HS-27A (cell line): ENCODE measurements at places on chromosomes 2 and 18.

DNA sequence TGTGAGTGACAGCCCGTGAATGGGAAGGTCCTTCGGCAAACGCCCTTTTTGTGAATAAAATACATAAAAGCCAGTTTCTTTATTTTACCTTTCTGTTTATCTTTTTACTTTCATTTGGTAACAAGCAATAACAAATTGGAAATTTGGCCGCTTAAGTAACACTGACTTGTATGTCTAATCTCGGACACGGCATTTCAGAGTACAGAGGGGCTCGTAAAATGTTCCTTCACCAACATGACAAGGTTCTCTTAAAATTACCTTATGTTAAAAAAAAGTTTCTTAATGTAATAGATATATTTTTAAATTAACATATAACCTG lies 558 bp upstream of the NEMP2 start:
- no peak for DNase-seq

DNA sequence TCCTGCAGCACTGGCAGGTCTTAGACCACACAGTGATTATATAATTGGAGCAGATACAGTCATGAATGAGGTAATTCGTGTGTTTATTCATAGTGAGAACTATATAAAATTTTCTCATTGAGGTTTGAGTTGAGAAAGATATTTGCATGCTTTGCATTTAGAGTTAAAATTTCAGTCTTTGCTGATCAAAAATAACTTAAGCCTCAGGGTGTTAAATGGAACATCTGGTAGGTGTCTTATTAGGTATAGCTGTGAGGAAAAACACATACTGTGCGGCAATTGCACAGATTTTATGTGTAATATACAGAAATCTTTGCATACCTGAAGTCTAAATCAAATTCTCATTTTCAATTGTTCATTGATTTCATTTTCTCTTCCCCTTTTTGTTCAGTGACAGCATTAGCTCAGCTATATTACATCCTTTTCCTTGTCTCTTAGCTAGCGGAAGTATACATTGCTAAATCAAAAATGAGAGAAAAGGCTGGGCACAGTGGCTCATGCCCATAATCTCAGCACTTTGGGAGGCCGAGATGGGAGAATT lies 21.2 kb downstream of the GORASP2 start:
- DNase-seq, result no peak

- DNase-seq, result no peak
These were observed 17.4 kb downstream of the ZNF532 start for GRCh38 chr18:58882044-58882443.

DNA sequence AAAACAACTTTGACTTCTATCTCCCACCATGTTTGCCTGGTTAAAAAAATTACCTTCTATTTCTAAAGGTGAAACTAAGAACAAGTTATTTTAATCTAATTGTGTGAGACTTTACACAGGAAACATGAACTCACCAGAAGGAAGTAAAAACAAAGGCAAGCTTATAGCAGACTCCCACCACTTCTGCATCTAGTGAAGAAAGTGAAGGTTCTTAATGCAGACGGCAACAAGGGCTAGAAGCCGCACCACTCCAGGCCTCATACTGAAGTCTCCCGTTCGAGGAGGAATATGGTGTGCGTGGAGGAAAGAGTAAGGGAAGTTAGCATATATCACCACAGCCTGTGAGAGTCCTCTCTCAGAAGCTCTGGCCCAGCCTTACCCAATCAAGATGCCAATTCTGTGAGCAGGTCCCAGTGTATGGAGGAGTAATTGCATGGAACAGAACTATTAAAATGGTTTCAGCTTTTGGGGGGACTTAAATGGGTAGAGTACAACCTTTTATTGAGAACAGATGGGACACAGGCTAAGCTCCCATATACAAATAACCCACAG lies 958.7 kb downstream of the BCL11A start:
- no peak for DNase-seq

DNA sequence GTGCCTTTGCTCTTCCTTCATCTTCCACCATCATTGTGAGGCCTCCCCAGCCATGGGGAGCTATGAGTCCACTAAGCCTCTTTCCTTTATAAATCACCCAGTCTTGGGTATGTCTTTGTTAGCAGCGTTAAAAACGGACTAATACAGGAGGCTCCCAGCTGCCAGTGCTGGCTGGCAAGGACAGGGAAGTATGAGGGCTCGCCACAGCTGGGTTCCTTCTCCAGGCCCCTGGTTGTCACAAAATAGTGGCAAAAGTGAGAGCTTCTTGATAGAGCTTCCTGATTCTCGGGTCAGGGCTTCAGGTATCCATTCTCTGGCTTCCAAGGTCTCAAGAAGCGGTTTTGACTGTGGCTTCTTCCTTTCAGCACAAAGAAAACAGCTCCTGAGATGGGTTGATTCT lies 85.0 kb downstream of the ZNF516 start:
- no peak for DNase-seq

GRCh38 chr2:4898706-4899105 lies 793.5 kb upstream of the SOX11 start:
- no peak for DNase-seq

GRCh38 chr2:165952741-165953211 lies 800 bp downstream of the TTC21B start:
- DNase-seq, result no peak

DNA sequence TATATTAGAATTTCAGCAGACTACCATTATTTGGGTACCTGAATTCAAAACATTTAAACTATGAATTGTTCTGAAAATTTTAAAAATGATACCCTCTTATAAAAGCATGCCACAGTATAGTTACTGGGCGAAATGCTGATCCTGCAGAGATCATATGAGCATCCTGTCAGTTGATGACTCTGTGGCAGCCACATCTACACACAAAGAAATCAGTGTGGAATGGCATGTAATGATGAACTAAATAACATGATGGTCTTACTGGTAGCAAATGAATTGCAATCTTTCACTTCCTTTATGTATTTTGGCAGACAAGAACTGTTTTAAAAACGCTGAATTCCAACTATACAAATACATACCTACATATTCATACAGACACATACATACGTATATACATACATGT lies 38.3 kb downstream of the MRPS9 start:
- DNase-seq, result no peak

DNA sequence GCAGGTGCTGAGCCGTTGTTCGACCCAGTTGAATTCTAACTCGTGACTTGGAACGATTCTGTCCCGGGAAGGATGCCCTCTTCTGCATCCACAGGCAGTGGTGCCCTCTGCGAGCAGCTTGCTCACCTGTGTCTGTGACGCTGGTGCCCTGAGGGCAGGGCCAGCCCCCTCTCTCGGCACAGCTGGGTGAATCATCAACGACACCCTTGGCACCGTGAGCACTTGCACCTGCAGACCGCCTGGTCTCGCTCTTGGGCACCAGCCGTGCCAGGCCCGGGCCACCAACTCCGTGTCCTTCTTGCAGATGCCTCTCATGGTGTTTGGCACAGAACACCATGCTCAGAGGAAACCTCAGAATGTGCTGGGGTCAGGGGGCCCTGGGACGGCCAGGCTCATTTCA lies 75.0 kb downstream of the SLC66A2 start:
- DNase-seq, result no peak

- DNase-seq, result no peak
These were observed 76.2 kb downstream of the FAM168B start for GRCh38 chr2:131016826-131017741.

DNA sequence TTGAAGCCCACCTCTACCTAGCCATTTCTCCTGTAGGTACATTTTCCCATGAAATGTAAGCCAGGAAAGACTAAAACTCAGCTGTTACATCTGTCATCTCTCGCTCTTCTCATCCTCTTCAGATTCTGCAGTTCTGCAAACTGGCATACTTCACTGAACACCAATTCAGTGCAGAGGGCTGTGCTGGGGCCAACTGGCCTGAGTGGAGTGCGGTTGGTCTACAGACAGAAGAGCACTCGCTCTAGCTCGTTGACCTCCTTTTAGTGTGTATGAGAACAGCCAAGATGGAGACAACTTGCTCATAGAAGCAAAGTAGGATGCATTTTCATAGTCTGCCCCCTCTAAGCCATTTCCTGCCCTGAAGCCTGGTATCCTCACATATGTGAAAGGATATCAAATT lies 862.6 kb downstream of the BCL11A start:
- DNase-seq, result no peak

DNA sequence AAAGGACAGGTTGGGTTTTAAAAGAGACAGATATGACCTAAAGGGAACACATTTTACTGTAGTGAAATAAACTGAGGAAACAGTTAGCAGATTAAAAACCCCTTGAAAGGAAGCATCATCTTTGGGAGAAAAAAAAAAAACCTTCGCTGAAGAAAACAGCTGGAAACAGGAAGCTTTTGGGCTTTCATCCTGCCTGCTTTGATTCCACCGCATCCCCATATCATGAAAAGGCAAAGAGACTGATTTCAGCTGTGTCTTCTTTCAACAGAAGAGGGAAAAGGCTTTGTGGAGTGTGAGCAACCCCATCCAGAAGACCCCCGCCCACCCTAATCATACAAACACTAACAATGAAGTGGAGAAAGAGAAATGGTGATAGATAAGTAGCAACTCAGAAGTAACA lies 86.4 kb downstream of the TCF4 start:
- DNase-seq, result no peak

DNA sequence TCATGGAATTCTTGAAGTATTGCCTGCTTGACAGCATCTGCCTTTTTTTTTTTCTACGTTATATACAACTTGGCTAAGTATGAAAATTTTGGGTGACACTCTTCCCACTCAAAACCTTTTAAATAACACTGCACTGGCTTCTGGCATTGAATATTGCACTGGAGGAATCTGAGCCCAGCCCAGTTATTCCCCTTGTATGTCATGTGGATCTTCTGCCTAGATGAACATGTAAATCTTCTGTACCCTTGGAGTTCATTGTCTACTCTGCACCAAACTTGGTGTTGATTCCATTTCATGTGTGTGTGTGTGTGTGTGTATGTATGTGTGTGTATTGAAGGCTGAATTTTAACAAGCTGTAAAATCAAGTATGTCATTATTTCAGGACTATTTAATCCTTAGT lies 59.4 kb downstream of the NAPG start:
- DNase-seq, result no peak

DNA sequence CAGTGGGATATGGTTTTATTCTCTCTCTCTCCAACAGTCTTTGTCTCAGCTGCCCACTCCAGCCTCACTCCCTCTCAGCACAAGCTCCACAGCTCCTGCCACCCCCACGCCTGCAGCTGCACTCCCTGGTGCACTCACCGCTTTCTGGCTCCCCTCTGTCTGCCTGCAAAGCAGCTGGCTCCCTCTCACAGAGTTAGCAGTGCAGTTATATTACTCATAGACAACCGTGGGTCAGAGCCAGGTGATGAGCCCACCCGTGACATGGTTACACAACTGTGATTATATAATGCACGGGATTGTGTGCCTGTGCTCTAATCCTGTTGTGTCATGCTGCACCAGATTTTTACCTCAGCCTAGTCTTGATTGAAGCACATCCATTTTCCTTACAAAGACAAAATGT lies 276.9 kb upstream of the CHAC2 start:
- no peak for DNase-seq

GRCh38 chr2:165149439-165149838 lies 54.4 kb downstream of the SCN3A start:
- no peak for DNase-seq

GRCh38 chr2:136139631-136140030 lies 21.7 kb upstream of the CXCR4 start:
- DNase-seq, result no peak

DNA sequence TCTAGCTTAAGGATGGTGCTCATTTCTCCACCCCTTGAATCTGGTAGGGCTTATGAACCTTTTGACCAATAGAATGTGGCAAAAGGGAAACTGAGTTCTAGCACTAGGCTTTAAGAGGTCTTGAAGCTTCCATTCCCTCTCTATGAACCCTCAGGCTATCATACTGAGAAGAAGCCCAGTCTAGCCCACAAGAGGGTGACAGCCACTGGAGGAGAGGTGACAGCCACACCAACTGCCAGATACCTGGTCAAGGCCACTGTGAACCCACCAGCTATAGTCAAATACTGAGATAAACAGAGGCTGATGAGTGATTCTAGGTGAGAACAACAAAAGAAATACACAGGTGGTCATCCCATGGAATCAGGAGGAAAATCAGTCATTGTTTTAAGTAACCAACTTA lies 37.6 kb downstream of the NCKAP5 start:
- no peak for DNase-seq

- no peak for DNase-seq
These were observed 114.7 kb upstream of the TNP1 start for GRCh38 chr2:216974321-216975302.

DNA sequence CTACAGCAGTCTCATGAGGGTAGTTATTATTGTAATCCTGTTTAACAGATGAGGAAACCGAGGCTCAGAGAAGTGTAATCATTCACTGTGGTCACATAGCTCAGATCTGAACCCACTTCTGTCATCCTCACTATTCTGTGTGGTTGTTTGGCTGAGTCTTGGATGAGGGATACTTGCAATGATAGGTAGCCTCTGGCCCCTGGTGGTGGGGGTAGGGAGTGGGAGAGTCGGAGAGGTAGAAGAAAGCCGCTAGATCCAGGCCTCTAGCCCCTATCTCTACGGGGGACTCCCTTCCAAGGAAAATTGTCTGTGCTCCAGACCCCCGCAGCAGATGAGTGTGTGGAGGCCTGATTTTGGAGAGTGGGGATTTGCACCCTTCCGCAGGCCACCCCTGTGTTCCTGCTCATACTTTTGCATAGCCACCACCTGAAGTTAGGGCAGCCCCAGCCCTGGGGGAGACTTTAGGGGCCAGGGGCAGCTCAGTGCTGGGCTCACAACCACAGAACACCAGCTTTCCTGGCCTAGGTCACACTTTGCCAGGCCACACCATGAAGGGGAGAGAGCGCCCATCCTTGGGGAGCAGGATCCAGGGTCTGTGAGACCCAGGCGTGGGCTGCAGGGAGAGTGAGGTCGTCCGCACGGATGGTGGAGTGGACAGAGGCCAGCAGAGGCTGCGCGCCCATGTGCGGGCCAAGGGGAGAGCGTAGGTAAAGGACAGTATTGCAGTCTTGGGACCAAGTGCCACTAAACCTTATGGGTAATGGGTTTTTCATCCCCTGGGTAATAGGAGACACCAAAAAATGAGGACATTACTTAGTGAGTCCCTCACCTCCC lies 148.2 kb downstream of the GLI2 start:
- DNase-seq, result no peak
